ENCODE measurements at places on chromosomes 11 and 22.

DNA sequence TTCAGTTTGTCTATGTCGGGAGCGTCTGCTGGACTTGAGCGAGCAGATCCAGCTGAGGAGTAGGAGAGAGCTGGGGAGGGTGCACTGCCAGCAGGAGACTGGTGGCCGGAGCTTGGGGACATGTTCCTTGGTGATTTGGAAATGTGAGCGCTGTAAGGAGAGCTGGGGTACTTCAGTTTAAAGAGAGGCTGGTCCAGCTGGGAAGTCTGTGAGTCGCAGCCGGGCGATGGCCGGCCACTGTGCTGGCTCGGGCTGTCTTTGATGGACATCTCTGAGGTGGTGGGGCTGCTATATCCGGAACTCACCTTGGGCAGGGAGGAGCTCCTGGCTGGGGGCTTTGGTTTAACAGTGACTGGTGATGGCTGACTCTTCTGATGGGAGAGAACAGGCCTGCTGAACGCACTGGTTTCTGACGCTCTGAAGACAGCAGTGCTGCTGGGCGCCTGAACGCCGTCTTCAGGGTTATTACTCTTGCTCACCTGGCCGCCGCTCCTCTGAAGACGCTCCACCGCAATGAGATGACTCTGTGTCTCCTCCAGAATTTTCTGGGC is 63.6 kb upstream of the PITPNB start:
- DNase-seq: no peak

DNA sequence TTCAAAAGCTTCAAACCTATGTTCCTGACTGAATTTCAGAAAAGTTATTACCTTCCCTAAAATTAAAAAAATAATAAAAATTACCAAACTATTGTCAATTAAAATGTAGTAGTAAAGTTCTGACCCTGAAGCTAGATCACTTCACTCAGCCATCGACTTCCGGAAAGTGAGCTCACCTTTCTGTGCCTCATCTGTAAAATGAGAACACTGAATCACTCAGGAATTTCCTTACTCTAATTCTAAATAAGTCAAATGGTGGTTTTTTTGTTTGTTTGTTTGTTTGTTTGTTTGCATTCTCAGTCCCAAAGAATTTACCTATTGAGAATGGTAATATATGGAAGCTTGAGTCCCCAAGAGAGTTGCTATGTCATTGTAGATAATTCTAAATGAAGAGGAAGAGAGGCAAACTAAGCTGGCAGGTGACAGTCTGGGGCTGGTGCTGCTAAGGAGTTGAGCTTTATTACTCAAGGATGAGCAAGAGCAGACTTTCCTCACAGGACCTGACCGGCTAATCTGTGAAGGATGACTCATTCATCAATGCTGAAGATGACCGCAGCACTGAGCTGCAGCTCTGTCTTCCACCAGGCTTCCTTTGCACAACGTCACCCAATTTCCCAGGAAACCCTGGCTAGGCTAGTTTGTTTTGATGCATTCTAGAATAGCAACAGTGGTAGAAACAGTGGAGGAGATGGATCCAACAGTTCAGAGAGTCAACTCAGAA is 248.8 kb downstream of the RAB38 start:
- DNase-seq: no peak

DNA sequence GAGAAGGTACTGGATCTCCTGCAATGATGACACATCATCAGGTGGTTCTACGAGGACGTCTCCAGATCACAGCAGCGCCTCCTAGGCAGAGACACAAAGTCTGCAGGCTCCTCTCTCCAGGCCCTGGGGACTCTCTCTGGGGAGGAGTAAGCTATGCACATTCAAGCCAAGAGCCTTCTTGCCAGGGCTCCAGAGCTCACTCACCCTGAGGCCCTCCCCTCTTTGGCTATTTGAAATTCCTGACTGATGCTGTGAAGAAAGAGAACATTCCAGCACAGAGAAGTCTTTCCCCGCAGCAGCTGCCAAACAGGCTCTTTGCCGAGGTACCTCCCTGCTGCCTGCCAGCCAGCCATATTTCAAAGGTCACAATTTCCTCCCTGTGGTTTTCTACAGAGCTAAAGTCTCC is 204.9 kb downstream of the CSNK2A3 start:
- DNase-seq: no peak

- no peak for DNase-seq
Observed at GRCh38 chr11:61528114-61528513, 19.6 kb downstream of the LRRC10B start.

DNA sequence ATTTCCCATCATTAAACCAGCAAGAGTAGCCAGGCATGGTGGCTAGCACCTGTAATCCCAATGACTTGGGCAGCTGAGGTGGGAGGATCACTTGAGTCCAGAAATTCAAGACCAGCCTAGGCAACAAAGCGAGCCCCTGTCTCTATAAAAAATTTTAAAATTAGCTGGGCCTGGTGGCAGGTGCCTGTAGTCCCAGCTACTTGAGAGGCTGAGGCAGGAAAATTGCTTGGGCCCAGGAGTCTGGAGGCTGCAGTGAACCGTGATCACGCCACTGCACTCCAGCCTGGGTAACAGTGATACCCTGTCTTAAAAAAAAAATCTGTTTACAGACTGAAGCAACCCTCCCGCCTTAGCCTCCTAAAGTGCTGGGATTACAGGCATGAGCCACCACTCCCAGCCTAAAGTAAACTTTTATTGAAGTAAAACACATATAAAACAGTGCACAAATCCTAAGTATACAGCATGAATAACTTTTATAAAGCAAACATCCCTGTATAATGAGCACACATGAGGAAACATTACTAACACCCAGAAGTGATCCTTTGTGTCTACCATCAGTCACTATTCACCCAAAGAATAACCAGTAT is 12.6 kb downstream of the UCP3 start:
- no peak for DNase-seq
